NCI-H69 (cell line): ENCODE measurements at places on chromosomes 2 and 18.

DNA sequence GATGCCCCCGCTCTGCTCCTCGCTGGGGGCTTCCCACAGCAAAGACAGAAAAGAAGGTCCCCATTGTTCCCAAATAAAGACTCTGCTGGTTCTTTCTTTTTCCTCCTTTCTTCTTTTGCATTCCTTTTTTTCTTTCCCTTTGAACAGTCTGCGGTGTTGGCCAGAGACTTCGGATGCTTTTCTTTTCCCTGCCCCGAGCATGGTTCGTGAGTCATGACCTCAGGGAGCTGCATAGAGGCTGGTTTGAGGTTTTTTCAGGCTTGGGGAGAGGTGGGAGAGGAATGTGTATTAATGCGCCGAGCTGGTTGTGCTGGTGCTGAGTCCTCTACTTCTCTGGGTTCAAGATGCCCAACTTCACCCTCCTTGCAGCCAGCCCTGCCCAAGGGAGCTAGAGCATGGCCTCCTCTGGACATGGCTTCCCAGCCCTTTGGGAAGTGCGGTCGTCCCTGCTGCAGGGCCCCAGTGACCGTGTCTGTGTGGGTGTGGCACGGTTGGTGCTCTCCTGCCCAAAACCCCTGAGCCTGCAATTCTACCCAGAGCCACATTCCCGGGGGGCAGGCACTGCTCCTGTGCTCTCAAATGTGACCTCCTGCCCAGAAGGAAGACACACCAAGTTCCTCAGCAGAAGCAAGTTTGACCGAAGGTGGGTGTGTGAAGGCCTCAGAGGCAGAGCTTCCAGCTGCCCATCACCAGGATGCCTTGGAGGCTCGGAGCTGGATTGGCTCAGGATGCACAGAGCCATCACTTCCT lies 9.0 kb upstream of the ARHGEF4 start:
- DNase-seq = no peak

DNA sequence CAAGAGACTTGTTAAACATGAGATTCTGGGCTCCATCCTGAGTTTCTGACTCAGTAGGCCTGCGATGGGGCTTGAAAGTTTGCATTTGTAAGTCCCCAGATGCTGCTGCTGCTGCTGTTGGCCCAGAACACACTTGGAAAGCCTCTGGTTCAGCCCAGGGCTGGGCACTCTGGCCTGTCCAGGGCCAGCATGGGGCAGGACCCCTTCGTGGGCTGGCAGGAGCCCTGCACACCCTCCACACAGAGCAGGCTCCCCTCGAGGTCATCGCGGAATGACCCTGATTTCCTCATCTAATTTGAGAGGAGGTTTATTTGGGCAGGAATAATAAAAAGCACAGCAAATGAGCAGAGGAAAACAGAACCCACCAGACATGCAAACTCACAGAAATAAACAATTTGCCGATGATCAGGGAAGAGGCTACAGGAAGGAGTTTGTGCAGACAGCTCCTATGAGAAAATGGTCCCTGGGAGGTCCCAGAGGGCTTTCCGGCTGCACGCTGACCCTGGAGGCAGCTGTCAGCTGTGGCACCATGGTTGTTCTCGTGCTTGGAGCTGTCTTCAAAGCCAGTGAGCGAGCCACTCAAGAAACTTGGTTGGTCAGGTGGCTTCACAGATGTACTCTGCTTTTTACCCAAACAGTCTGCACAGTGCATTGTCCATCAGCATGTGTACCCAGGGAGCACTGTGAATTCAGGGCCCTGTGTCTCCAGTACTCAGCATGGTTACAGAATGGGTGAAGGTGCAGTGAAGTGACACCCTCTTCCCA lies 119.3 kb downstream of the GLI2 start:
- DNase-seq = no peak

GRCh38 chr2:223001797-223002175 lies 50.2 kb upstream of the KCNE4 start:
- DNase-seq = no peak

DNA sequence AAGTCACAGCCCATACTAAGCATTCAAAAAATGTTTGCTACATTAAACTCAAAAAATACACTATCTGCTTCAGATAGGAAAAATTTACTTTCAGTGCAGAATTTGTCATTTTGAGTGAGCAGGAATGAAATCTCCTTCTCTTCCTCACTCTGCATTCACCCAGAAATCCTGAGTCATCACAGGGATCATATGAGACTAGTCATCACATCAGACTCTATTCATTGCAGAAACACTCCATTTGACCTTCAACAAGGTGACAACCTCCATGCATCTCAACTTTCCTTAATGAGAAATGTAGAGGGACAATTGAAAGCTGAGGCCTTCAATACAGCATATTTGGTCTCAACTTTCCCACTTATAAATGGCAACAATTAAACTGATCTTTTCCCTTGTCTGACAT lies 130.4 kb upstream of the CYP26B1 start:
- no peak for DNase-seq

- DNase-seq = no peak
These were observed 49.6 kb downstream of the TRAPPC12 start for GRCh38 chr2:3429066-3429610.
